ENCODE measurements at places on chromosomes 4 and X.
A peak's percentile ranks its signal among the peaks of the same experiment; 100 is the strongest.

DNA sequence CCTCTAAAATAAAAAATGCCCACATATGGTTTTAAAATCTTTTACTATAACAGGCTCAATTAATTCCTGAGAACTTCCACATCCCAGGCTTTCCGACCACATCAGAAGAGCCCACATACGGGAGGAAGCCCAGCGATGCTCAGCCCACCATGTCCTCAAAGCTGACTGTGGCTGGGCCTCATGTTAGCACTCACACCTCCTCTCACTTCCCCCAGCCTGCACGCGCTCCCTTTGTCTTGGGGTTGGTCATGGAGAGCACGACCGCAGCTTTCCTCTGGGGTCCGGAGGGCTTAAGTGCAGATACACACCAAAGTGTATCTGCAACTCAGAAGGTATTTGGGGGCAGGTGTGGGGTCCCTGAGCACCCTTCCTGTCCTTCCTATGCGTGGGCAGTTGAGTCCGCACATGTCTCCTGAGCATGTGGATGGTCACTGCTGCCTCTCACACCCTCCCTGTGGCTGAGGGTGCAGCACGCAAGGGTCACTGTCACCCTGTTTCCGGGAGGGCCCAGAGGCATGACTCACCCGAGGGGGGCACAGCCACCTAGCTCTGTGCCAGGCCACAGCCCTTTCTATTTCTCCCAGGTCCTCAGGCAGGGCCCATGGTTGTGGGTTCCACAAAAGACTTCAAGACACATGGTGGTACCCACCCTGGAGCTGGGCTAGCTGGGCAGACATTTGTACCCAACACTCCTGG, 21.2 kb downstream of the WDR1 start:
- no peak for DNase-seq

GRCh38 chr4:11483046-11483445, 54.4 kb upstream of the HS3ST1 start:
- DNase-seq = peak; percentile 56

GRCh38 chr4:70297576-70297975, 37.2 kb upstream of the CABS1 start:
- DNase-seq = no peak

GRCh38 chr4:18318682-18319388, 297.3 kb upstream of the LCORL start:
- peak; percentile 9 for DNase-seq

DNA sequence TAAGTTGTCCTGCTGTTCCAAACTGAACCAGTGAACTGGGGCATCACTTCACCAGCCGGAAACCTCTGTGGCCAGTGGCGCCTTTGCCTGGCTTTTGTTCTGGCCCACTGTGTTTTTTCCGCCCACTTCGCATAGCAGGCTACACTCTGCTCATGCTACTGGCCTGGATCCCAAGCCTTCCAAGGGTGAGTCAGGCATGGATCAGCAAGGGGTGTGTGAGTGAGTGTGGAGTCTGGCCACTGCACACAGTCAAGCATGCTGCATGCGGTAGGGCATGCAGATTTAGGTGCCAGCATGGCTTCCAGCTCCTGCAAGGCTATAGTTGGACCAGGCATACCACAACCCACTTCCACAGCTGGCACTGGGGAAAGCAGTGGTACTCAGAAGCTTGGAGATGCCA, 1967.9 kb downstream of the C4orf33 start:
- DNase-seq = peak; percentile 34

GRCh38 chr4:87392183-87392582, 1.2 kb upstream of the HSD17B11 start:
- DNase-seq = no peak

GRCh38 chr4:179751669-179752068, 2309.4 kb upstream of the AGA start:
- DNase-seq = peak; percentile 82

DNA sequence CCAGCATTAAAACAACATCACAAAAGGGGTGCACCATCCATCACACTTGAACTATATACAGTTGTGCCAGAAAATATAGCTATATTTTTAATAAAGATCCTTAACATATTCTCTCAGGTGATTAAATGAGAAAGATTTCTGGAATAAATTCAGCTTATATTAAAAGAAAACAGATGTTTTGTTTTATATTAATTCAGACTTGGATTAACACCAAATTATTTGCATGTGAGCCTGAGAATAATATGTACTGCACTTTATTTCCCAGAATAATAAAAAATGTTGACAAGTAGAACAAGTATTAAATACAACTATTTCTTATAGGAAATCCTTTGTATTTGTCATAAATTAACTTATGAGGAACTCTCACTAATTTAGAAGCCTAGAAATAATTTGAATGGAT, 1467.4 kb downstream of the RAPGEF2 start:
- DNase-seq = no peak
